ENCODE measurements at places on chromosomes 4 and X.

- no peak for DNase-seq
These were observed 132.1 kb downstream of the ARHGAP10 start for GRCh38 chr4:147863808-147864472.

DNA sequence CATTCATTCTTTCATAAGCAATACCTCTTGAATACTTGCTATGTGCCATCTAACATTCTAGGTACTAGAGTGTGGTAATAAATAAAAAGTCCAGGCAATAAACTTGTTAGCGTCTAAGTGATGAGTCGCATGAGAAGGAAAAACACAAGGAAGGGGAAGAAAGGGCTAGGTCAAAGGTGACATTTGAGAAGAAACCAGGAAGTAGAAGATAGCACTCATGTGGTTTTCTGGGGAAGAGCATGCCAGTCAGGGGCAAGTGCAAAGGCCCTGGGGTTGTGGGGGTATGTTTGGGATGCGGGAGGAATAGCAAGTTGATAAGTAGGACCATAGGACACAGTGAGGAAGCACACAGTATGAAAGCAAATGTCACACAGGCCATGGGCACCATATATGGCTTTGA lies 157.0 kb downstream of the TSPAN5 start:
- no peak for DNase-seq

GRCh38 chrX:32280921-32281320 lies 930.4 kb downstream of the DMD start:
- DNase-seq: no peak

DNA sequence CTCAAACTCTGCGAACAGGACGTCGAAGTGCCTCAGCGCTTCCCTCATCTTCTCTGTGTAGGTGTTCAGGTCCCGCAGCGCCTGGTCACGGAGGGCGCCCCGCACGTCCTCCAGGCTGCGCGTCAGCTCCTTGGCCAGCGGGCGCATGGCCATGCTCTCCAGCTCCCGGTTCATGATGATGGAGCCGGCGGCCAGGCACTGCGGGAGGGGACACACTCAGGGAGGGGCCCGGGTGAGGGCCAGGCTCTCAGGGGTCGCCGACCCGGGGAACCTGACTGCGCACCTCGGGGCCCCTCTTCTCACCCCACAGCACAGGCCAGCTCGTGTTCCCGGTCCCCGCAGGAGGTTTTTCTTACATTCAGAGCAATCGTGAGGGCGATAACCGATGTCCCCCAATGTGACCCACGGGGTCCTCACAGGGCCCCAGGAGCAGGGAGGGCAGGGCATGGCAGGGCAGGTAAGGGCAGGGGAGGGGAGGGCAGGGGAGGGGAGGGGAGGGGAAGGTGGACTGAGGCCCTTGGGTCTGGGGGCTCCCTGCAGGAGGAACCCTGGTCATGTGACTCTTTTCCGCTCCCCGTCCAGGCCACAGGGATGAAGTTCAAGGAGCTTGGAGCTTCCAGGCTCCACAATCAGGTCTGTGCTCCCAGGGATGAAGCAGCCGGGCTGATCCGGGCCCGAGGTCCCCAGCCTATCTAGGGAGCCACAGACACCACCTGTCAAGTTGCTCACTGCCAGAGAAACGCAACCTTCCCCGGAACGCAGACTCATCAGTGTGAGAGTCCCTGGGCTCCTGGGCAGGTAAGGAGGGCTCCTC lies 77.8 kb upstream of the MXD4 start:
- DNase-seq: no peak

DNA sequence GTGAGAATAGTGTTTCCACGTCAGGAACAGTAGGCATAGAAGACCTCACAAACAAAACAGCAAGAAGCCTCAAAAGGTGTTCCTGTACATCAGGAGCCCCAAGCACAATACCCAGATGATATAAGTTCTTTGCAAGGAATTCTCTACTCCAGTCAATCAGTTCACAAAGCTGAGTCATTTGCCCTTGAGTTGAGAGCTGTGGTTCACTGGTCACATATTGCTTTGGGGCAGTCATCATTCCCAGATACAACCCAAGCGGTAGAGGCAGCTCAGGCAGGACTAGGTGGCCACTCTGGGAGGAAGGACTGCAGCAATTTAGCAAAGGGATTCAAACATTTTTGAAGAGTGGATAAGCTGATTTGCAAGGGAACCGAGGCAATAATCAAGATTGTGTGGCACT lies 551.5 kb upstream of the ZFP42 start:
- DNase-seq: no peak

DNA sequence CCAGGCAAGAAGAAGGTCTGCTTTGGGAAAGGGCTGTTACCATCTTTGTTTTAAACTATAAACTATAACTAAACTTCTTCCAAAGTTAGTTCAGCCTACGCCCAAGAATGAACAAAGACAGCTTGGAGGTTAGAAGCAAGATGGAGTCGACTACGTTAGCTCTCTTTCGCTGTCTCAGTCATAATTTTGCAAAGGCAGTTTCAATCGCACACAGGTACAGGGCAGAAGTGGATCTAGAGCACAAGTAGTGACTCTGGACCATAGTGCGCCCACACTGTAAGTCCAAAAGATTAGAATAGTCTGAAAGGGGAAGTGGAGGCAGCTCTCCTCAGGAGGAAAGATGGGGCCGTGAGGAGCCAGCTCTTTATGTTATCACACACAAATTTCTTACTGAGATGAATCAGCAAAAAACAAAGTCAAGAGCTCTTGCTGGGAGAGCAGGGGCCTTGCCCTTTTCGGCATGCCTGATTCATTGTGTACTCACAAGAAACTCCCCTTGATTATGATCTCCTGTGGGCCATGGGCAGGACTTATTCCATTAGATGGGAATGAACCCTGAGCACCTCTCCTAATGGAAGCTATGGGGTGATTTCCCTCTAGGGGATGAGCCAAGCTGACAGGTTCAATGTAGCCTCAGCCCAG lies 58.6 kb downstream of the FUNDC1 start:
- DNase-seq: no peak

- no peak for DNase-seq
These were observed 75.0 kb downstream of the FAT4 start for GRCh38 chr4:125389713-125390112.

DNA sequence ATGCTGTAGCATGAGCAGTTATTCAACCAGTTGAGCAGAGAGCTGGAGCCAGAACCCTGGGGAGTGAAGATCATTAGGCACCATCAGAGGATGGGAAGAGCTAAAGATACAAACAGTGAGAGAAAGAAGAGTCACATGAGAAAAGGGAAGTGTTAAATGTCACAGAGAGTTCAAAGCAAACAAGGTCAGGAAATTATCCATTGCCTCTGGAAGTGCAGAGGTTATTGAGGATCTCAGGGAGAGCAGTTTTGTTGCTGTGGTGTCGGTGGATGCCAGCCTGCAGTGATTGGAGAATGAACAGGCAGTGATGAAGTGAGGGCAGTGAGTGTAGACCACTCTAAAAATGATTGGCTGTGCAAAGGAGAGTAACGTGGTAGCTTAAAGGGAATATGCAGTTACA lies 17.7 kb downstream of the SPARCL1 start:
- DNase-seq: no peak

DNA sequence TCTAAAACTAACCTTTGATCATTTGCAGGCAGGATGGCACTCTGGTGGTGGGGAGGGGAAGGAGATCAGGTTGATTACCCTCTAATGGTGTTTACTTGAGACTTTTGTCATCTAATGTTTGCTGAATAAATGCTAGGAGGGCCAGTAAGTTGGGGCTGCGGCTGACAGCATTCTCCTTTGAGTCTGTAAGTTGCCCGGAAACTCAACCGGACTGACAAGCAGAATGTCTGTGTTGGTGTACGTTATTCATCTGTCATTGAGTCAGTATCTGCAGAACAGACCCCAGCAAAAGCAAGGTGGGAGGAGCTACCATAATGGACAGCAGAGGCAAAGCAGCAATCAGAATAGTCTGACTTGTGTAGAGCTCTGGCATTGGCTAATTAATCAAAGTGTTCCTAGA lies 1210.6 kb upstream of the PABPC4L start:
- DNase-seq: no peak

DNA sequence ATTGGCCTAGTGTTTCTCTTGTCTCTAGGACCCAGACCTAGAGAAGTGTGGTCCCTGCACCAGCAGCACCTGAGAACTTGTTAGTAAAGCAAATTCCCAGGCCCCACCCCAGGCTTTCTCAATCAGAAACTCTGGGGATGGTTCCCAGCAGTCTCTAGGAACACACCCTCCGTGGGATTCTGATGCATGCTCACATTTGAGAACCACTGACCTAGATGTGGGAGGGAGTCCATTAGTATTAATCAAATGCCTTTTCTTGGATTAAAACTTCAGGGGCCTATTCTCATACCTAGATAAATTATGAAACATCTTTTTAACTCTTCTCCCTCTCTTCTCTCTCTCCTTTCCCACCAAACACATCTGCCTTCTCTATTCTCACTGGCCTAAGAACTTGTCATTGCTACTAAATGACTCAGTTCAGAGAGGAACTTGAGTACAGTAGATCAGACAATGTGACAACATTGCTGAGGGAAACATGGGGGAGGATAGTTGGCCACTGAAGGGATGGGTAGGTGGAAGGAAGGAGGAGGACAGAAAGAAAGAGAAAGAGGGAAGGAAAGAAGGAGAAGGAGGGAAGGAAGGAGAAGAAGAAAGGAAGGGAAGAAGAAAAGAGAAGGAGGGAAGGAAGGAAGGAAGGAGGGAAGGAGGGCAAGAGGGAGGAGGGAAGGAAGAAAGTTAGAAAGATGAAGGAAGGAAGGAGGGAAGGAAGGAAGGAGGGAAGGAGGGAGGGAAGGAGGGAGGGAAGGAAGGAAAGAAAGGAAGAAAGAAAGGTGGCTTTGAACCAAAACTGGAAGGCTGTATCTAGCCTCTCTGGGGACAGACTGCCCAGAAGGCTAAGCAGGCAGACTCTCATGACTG lies 132.7 kb upstream of the MAP3K15 start:
- DNase-seq: no peak

- DNase-seq: no peak
These were observed 165.8 kb downstream of the GASK1B start for GRCh38 chr4:158006990-158007389.

DNA sequence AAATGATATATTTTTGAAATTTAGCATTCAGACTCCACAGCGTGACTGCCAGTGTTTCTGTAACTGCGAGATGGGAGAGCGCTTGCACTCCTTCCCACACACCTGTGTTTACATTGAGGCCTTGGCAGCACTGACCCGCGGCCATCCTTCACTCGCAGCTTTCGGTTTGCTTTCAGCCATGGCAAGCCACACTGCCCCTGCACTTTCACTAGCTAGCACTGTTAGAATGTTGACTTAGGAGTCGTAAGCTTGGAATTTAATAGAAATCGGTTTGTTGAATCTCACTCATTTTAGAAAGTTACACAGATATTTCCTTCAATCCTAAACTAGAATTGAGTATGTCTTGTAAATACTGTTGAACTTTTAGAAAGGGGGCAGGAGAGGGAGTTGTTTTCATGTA lies 136.2 kb downstream of the CFAP299 start:
- no peak for DNase-seq

GRCh38 chr4:2587213-2587823 lies 50.9 kb downstream of the FAM193A start:
- no peak for DNase-seq

DNA sequence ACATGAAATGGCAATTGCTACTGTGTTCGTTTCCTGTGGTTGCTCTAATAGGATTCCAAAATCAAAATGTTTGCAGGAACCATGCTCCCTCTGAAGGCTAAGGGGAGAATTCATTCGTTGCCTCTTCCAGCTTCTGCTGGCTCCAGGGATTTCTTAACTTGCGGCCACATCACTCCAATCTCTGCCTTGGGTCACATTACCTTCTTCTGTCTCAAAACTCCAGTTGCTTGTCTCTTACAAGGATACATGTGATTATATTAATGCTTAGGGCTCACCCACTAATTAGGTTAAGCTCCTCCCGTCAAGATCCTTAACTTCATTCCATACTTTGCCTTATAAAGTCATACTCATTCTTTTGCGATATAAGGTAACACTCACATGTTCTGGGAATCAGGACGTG lies 208.4 kb downstream of the RBM46 start:
- no peak for DNase-seq

- DNase-seq: no peak
These were observed 181.8 kb upstream of the POF1B start for GRCh38 chrX:85561231-85561630.

GRCh38 chr4:158817562-158818296 lies 48.9 kb downstream of the FNIP2 start:
- DNase-seq: no peak

GRCh38 chrX:20252381-20253231 lies 14.1 kb downstream of the RPS6KA3 start:
- DNase-seq: no peak

GRCh38 chr4:127993151-127993550 lies 27.9 kb downstream of the ABHD18 start:
- DNase-seq: no peak

DNA sequence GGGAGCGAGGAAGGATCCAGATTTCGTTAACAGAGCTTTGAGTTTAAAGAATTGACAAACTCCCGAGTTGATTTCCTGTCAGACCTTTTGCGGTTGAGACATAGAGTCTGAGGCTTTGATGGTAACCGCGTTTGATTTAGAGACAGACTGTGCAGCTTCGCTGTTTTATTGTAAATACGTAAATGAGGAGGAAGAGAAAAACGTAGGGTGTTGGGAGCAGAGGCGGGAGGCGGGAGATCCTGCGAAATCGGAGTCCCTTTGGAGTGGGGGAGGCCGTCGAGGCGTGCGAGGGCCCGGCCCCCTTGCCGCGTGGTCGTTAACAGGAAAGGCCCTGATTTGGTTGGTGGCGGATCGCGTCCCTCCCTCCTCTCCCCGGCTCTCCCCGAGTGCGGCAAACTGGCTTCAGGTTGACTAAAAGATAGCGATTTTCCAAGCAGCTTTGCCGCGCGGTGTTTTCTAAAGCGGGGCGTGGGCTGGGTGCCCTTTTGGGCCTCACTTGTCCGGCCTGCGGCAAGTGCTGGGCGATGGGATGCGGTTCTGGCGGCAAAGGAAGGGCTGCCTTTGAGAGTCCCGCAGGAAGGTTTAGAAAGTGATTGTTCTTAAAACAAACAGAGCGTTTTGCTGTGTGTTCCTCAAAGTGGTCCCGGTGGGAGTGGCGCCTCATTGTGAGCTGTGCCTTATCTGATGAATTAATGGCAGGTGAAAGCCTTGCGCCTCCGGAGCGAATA lies 857 bp downstream of the SCML1 start:
- no peak for DNase-seq

DNA sequence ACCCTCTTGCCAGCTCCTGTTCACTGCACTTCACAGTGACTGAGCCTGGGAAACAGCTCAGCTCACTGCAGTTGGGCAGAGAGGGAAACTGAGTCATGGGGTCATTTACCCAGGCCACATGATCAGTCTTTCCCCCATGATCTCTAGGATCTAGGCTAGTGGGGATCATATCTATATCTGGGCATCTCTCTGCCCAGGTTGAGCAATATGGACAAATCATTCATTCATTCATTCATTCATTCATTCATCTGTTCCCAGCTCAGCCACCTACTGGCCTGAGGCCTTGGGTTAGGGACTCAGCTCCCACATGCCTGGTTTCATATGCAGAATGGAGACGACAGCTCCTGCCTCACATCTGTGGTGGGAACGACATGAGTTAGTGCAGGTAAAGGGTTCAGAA lies 45.3 kb upstream of the HMX1 start:
- no peak for DNase-seq

GRCh38 chr4:86338989-86339388 lies 20.9 kb downstream of the MAPK10 start:
- no peak for DNase-seq

- DNase-seq: no peak
These were observed 137.5 kb upstream of the ANXA3 start for GRCh38 chr4:78414116-78414515.

- no peak for DNase-seq
These were observed 17.7 kb downstream of the GUCY2F start for GRCh38 chrX:109464231-109464630.

GRCh38 chr4:95547715-95548471 lies 880 bp downstream of the UNC5C start:
- no peak for DNase-seq

Measured in cortex of kidney (tissue), 1 donor.